ENCODE measurements at places on chromosomes 1 and 21.

DNA sequence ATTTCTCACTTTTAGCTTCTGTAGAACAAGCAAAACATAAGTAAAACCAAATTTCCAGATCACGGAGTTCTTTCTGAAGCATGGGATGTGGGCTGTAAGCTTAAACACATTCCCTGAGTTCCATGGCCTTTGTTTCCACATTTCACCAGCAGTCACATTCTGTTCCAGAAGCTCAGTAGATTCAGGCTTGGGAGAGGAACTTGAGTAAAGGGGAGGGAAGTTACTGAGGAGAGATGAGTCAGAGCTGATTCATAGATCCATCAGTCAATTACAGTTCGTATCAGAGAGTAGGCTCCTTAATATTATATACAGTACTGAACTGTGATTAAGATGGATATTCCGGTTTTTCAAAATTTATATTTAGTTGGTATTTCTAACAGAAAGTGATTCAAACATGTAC, 614.3 kb downstream of the NCAM2 start:
- DNase-seq, result no peak

DNA sequence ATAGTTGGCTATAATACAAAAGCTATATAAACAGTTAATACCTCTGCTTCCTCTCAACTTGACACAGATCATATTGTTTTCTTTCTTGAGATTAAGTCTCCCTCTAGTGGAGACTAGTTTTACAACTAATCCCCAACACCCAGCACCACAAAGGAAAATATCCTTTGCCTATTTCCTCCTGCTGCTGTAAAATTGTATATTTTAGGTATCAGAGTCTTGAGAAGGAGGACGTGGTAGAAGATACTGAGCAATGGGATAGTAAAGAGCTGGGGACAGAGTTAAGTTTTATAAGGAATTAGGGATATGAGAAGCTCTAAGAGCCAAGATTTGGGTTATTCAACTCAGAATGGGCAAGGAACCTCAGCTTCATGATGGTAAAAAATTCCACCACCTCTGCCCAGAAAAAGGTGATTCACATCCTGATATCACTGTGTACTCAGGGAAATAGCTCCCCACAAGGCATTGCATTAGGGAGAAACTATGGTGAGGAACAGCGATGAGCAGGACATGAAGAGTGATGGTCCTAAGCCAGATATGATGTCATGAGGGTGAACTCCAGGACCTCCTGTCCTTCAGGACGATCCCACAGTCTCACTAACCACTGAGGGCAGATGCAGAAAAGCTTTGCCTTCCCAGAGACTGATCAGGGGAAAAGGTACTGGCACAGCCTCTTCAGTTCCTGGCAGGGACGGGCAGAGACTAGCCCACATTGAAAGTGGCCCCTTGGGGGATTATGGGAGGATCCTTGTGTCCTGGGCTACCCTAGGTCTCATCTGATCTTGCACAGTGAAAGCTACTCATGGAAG, 14.7 kb upstream of the CFAP126 start:
- DNase-seq, result peak; percentile 66

DNA sequence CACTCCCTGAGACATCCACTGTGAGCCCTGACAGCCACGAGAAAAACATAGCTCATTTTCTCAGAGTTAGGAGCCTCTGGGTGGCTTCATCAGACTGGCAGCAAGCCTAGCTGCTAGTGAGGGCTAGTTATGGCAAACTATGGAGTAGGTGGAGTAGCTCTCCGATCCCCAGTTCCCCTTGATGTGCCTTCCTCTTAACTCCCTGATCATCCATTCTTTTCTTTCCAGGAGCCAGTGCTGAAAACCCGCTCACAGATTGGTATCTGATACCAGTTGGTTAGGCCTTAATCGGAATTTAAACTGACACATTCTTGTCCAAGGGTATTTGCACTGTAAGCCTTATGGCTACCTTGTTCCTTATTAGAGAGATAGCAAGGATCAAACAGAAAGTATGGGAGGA, 31.4 kb upstream of the PAXBP1 start:
- DNase-seq, result no peak

- DNase-seq, result peak; percentile 60
Observed at GRCh38 chr1:180003026-180003695, 48.6 kb downstream of the CEP350 start.

- no peak for DNase-seq
Observed at GRCh38 chr1:223776826-223777454, 64.6 kb downstream of the CAPN2 start.

DNA sequence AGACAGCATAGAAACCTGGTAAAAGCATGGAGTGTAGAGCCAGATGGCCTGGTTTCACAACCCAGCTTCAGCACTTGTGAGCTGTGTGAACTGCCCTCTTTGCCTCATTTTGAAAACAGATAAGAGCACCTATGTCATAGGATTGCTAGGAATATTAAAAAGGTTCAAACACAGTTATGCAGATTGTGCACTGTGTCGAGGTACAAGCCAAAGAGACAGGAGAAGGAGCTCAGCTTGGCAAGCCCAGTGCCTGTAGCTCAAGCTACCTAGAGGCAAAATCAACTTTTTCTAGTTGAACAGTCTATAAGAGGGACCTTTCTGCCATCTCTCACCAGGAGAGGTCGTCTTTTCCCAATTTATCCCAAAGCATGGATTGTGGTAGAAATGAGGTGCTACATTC, 5.0 kb downstream of the CHODL start:
- DNase-seq, result no peak

- DNase-seq, result no peak
Observed at GRCh38 chr1:27646676-27647075, 11.7 kb upstream of the FGR start.

GRCh38 chr21:29146726-29147125, 16.3 kb downstream of the MAP3K7CL start:
- no peak for DNase-seq

- DNase-seq, result no peak
Observed at GRCh38 chr1:227883641-227884301, 64.0 kb downstream of the WNT9A start.

- no peak for DNase-seq
Observed at GRCh38 chr1:223738465-223739365, 26.4 kb downstream of the CAPN2 start.

DNA sequence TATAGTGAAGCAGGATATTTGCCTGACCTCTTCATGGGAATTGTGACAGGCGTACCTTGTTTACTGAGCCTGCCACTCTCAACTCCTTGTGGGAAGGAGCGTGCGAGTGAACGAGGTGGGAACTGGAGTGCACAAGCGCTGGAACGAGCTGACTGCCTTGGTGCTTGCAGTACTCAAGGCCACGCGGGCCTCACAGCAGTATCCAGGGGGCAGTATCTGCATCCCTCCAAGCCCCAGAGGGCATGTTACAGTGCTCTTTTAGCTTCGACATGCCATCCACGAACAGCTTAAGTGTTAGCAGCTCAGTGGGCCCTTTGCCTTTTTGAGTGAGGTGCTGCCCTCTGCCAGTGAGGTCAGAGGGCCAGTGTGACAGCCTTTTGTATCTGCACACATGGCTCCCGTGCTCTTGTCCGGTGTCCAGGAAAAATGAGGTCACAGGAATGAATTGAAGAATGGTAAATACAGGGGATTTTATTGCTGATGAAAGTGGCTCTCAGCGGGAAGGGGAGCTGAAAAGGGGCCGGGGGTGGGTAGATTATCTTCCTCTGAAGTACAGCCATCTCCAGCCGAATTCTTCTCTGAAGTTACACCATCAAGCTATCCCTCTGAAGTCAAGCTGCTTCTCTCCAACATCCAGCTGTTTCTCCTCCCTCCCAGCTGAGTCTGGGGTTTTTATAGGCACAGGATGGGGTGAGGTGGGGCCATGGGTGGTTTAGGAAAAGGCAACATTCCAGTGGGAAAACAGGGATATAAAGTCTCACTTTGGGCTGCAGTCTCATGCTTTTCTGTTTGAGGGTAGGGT, 69.3 kb downstream of the EPB41 start:
- DNase-seq, result peak; percentile 1

DNA sequence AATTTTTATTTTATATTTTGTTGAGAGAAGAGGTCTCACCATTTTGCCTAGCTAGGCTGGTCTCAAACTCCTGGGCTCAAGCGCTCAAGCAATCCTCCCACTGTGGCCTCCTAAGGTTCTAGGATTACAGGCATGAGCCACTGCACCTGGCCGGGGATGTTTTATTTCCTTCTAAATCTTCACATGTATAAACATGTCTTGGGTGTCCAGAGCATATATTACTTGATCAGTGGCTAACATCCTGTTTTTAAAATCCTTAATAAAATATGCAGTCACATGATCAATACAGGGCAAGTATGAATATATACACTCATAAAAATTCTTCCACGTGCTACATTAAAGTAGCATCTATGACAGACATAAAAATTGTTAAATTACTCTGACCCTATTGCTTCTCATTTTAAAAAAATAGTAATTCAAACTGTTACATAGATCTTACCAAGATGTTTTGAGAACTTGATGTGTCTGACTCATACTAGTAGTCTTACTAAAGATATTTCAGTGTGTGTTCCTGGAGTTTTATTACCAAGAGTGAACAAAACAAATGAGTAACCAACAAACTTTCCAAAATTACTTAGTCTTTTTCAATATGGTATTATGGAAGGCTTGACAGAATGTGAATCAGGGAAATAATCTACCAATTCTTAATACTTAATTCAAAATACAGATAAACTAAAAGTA, 222.5 kb downstream of the SLC45A1 start:
- DNase-seq, result peak; percentile 20

DNA sequence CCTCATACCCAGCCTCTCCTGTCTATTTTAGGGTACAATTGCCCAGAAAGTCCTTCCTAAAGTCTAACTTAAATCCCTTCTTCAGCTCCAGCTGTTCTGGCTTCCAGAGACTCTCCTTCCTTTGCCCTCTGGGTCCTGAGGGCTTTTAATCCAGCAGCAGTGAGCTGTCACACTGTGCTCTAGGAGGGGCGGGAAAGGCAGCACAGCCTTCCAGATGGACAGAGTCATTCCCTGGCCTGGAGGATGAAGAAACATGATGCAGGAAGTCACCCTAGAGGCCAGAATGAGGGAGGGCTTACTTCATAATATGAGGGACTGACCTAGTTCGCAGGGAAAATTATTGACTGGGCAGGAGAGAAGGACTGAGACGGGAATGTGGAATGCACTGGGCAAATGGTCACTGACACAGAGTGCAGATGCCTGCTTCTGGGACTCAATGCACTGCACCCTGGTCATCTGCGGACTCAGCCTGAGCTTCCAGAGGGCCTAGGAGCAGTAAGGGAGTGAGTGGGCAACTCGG, 1.3 kb downstream of the SH2D2A start:
- DNase-seq, result no peak

- DNase-seq, result no peak
Observed at GRCh38 chr1:229310833-229311232, 32.0 kb downstream of the CCSAP start.

- DNase-seq, result peak; percentile 70
Observed at GRCh38 chr1:98870959-98871903, 133.4 kb downstream of the PLPPR5 start.

DNA sequence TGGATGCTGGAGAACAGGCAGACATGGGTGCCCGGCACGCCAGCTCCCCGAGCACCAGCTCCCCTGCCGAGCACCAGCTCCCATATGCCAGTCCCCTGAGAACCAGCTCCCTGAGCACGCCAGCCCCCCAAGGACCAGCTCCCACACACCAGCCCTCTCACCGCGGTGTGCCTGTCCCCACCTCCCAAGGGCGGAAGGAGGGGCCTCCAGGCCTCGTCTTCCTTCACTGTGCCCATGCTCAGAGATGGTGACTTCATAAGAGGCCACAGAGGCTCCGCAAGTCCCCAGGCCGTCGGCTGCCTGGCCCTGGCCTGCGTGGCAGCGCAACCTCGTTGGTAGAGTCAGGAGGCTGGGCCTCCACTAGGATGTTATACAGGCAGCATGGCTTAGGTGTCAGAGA, 69.1 kb downstream of the AGPAT3 start:
- DNase-seq, result no peak

DNA sequence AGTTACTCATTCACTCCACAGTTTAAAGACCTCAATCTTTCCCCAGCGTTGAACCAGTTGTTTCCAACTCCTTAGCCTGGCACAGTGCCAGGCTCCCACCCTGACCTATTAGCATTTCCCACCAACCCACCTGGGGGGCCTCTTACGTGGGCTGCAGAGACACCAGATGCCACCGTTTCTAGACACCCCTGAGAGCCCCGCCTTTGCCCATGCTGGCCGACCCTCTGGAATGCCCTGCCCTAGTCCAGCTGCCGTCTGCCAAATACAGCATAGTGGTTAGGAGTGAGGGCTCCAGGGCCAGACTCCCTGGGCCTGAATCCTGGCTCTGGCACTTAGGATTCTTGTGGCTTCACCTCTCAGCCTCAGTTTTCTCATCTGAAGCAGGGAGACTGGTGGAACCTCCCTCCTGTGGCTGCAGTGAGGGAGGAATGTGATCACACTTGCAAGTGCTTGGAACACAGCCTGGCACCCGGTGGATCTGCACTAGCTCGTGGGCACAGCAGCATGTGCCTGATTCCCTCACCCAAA, 65.2 kb downstream of the TMCO4 start:
- no peak for DNase-seq

GRCh38 chr1:197464044-197464443, 196.0 kb downstream of the CRB1 start:
- no peak for DNase-seq

- DNase-seq, result peak; percentile 3
Observed at GRCh38 chr21:30718239-30718909, at the start of gene KRTAP21-3. Gene KRTAP21-3 (minus strand): TSS chr21:30718777. CDS start chr21:30718759, 18 bp downstream.

- DNase-seq, result peak; percentile 21
Observed at GRCh38 chr1:70382682-70383081, 28.2 kb upstream of the ANKRD13C start.

Measured in GM12865 (cell line).